ENCODE measurements at places on chromosomes 3 and 15.
A peak's percentile ranks its signal among the peaks of the same experiment; 100 is the strongest.

- DNase-seq: no peak
Observed at GRCh38 chr3:152421162-152421561, 152.4 kb downstream of the MBNL1 start.

GRCh38 chr15:56798639-56799038, 65.3 kb upstream of the ZNF280D start:
- no peak for DNase-seq

GRCh38 chr3:171094411-171094810, 67.9 kb upstream of the SLC2A2 start:
- no peak for DNase-seq

DNA sequence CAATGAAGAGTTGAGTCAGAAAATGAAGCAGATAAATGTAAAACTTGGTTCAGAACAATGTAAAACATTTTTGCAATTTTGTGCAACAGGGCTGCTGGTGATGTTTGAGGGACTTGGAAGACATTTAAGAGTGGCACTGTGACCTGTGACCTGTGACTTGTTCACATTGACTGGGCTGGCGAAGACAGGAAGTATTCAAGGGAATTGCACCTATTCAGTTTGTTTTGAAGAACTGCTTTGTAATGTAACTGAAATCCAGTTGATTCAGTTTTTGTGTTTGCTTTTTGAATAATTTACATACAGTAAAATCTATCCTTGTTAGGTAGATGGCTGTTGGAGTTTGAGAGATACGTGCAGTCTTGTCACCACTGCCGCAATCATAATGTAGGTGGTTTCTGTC, 35.4 kb downstream of the MCTP2 start:
- no peak for DNase-seq

- no peak for DNase-seq
Observed at GRCh38 chr3:160893207-160893606, 137.2 kb downstream of the PPM1L start.

GRCh38 chr3:139994891-139995290, 59.9 kb downstream of the CLSTN2 start:
- no peak for DNase-seq

- DNase-seq: no peak
Observed at GRCh38 chr3:24582431-24583403, 88.1 kb upstream of the THRB start.

GRCh38 chr3:18012933-18013332, 270.5 kb upstream of the TBC1D5 start:
- DNase-seq: no peak

DNA sequence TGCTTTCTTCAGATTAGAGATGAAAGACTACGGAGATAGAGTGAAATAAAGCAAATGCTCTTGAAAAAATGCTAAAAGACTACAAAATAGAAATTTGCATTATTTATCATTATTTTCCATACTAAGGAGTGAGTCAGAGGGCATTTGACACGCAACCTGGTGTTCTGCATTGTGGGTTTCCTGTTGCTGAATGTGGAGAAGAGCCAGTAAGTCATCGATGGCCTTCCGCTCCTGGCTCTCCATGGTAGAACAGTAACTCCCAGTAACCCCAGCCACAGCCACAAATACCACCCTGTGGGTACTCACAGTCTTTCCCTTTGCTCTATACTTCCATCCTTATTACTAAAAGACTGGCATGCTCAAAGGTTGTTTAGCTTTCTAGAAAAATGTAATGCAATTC, 61.5 kb downstream of the CGGBP1 start:
- peak; percentile 7 for DNase-seq

GRCh38 chr15:62403164-62403809, 238.2 kb upstream of the C2CD4B start:
- DNase-seq: no peak

DNA sequence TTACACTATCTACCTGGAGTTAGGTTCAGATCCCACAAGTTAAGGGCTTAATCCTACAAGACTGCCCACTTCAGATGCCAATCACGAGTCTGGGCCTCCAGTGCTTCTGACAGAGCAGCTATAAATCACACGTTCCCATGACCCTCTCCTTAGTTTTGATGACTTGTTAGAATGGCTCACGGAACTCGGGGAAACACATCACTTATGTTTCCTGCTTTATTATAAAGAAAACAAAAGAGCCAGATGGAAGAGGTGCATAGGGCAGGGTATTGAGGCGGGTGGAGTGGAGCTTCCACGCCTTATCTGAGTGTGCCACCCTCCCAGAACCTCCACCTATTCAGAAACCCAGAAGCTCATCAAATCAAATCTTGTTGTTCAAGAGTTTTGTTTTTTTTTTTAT, 170.8 kb downstream of the MOBP start:
- no peak for DNase-seq

GRCh38 chr15:51382787-51383186, 41.3 kb downstream of the GLDN start:
- no peak for DNase-seq

- no peak for DNase-seq
Observed at GRCh38 chr15:87732976-87733375, 523.6 kb downstream of the NTRK3 start.

DNA sequence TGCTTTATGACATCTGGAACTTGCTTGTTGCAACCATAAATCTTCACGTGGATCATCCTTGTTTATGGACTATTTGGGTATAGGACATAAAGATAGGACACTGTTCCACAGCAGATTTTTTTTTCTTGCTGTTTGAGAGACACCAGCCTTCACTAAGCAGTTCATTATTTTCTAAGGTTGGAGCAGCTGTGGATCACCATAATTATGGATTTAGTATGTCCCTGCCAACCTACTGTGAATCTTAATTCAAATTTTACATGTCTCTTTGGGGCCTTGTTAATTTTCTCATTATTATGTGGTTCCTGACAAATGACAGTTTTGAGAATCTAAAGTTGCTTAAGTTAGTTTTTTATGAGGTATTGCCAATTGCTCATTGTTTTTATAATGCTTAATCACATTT, 161.2 kb downstream of the B3GALNT1 start:
- no peak for DNase-seq

Measured in T-helper 9 cell (primary cell).